Activated CD8-positive, alpha-beta memory T cell treated with anti-CD3 and anti-CD28 coated beads for 1 hour (primary cell): ENCODE measurements at places on chromosomes 2 and 18.

DNA sequence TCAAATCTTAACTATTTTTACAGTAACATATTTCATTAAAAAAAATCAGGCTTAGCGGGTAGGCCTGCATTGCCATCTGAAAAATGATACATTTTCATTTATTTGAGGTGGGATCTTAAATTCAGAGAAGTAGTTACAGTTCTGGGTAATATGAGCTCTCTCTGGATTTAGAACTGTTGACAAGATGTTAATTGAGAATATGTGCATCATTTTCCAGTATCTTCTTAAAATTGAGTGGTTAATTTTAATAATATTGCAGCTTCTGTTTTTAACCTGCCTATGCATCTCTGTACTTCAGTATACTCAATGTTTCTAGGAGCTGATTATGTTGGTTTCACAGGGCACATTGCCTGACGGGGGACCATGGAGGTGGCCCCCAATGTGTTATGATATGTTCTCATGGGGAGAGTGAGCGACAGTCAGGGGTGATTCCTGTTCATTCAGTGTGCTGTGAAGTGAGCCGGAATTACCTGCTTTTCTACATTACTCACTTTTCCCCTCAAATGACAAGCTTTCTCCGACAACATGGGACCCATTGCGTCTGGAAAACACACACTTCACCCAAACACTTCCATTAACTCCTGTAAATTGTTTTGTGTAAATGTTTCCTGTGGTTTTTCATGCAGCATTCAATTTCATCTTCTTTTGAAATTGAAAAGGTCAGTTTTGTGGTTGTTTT, 406.2 kb downstream of the MTX2 start:
- DNase-seq = no peak

GRCh38 chr2:30149976-30150375, 3.2 kb downstream of the YPEL5 start:
- DNase-seq = no peak

GRCh38 chr18:70956554-70956953, 667.7 kb downstream of the SOCS6 start:
- DNase-seq = no peak

DNA sequence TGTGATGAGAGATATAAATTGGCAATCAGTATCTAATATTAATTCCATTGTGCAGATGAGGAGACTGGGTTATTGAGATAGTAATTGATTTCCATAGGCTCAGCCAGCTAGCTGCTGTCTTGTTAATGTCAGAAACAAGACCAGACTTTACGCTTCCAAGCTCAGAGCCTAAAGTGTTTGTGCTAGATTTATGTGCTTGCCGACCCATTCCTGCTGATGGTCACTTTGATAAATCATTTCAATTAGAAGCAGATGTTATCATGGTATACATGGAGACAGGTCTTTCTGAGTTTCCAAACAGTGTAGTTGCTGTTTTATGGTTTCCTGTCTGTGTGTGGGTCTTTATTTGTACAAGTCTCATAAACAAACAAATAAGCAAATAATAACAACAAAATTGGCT, 92.8 kb downstream of the AQP4 start:
- no peak for DNase-seq

DNA sequence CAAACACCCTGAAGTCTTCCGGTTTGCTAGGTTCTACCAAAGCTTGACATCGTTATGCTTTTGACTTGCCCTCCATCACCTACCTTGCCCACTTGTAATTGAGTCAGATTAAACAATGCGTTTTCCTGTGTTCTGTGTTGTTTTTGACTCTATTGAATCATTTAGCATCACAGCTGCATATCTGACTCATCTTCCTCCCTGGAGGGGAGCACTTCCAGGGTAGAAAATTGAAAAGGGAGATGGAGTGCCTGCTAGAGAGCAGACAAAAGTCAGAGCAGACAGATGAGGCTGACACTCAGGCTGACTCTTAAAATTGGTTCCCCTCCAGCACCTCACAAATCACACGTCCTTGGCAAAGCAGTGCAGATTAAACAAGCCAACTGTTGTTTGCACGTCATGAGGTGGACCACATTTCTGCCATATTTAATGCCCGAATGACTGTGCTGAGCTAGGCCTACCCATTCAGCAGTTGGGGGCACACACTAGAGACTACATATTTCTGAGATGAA, 2.2 kb downstream of the MPP4 start:
- no peak for DNase-seq

GRCh38 chr2:212089873-212090272, 448.7 kb downstream of the ERBB4 start:
- DNase-seq = no peak

- DNase-seq = no peak
These were observed 103.9 kb downstream of the PMAIP1 start for GRCh38 chr18:60003610-60004185.

GRCh38 chr2:147094077-147094476, 750.8 kb upstream of the ACVR2A start:
- DNase-seq = no peak

DNA sequence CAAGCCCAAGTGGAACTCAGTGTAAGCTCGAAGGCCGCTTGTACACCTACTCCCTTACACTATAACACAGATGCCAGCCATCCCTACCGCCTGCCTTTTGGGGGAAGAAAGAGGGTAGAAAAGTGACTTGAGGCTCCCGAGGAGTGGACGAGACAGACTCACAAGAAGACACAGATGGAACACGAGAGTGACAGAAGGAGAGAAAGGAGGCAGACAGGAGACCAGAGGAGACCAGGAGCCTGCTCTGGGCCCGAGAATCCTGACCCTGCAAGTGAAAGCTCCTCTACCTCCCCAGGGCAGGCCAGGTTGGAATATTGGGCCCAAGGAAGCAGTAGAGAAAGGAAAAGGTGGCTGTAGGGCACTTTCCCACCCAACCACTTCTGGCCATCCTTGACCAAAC, 23.4 kb upstream of the TNS1 start:
- no peak for DNase-seq

- no peak for DNase-seq
These were observed 96.9 kb downstream of the SPP2 start for GRCh38 chr2:234147335-234147861.

GRCh38 chr2:195700480-195700879, 43.5 kb downstream of the SLC39A10 start:
- DNase-seq = no peak

- no peak for DNase-seq
These were observed 687.1 kb downstream of the DPP10 start for GRCh38 chr2:115129536-115129935.

GRCh38 chr2:79796641-79797040, 283.8 kb downstream of the CTNNA2 start:
- DNase-seq = no peak

- no peak for DNase-seq
These were observed 154.1 kb upstream of the SH3BP4 start for GRCh38 chr2:234797566-234798250.

DNA sequence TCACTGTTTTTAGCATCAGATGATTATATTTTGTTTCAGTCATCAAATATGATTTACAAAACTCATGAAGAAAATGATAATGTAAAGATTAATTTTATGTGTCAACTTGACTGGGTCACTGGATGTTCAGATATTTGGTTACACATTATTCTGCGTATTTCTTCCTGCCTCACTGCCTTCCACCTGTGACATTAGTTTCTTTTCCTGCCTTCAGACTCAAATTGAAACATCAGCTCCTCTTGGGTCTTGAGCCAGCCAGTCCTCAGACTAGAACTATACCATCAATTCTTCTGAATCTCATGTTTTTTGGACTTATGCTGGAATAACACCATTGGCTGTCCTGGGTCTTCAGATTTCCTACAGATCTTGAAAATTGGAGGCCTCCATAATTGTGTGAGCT, 96.7 kb downstream of the ZNF385B start:
- no peak for DNase-seq

GRCh38 chr2:121976926-121977325, 221.5 kb downstream of the TSN start:
- no peak for DNase-seq

DNA sequence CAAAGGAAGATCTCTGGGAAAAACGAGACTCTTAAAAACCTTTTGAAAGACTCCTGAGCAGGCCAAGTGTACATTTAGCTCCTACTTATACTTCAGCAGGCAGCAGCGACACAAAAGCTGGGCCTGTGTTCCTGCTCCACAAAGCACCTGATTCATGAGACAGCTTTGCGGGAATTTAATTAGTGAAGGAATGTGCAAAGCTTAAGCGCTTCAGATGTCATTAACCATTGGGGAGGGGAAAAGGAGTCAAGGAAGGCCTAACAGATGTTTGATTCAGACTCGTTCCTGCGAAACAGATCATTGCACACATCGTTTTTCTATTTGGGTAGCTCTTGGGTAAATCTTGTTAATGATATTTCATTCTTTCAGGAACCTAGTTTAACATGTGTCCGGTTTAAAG, 125.9 kb downstream of the MAIP1 start:
- DNase-seq = no peak

DNA sequence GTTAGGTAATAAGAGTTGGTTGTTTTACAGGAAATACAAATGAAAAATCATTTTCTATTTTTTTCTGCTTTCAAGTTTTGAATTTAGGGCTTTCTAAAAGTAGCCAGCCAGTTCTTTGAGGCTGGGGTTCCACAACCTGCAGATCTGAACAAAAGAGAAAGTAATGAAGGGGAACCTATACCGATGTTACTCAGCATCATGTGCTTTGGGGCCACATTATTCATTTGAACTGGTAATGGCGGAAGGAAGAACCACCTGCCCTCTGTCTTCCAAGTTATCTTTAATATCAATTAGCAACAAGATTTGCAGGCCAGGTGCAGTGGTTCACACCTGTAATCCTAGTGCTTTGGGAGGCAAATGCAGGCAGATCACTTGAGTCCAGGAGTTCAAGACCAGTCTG, 12.9 kb upstream of the MRO start:
- no peak for DNase-seq

- DNase-seq = no peak
These were observed 83.5 kb upstream of the CPO start for GRCh38 chr2:206855585-206856433.

- no peak for DNase-seq
These were observed 274.4 kb upstream of the HDAC4 start for GRCh38 chr2:239674981-239675825.

- no peak for DNase-seq
These were observed 124.7 kb upstream of the LRRTM1 start for GRCh38 chr2:80429251-80429650.

DNA sequence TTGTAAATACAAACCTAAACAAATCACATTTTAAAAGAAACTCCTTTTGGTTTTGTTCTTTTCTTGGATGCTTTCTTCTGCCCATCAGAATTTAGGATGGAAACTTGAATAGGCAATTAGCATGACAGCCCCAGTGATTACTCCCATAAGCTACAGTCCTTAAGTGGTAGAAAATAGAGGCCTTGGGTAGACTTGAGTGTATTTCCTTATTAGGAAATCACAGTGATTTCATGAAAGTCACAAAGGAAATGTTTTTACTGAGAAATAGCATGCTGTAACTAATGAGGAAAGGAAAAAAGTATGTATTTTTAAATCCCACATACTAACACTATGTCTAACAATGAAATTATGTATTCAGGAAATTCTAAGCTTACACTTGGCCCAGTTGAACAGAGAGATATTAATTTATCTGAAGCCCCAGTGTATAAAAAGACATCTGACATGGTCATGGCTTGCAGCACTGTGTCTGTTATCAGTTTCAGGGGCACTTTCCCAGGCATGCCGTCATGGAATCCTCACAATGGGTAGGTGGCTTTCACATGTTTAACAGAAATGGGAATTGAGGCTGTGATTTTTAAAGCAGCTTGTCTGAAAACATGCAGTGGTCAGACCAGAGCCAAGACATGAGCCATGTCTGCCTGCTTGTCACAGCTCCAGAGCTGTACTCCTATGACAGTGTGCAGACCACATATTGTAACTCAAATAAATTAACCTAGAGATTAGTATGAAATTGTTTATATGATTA, 79.7 kb upstream of the TRIB2 start:
- DNase-seq = no peak
